GM23248 (cell line): ENCODE measurements at places on chromosomes 3 and 15.

GRCh38 chr3:158568784-158569183 lies 2.2 kb upstream of the MLF1 start:
- DNase-seq = no peak

DNA sequence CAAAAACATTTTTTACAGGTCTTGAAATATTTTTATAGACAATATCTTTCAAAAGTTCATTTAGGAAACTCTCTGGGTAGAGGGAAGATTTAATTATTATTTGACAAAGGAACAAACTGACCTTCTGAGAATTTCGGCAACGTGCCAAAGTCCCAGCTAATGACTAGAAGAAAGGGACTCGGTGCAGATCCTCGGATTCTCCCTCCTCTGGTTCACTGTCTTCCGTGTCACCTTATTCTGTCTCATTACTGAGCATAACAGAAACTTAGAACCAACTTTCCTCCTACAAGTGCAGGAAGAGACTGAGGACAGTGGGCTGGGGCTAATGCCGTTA lies 339.1 kb downstream of the MECOM start:
- peak; percentile 1 for DNase-seq

- no peak for DNase-seq
These were observed 25.2 kb upstream of the C2CD4B start for GRCh38 chr15:62190274-62190673.

GRCh38 chr3:52205727-52206372 lies 7.9 kb downstream of the ALAS1 start:
- no peak for DNase-seq

GRCh38 chr3:174125267-174125824 lies 727.8 kb downstream of the NLGN1 start:
- peak; percentile 59 for DNase-seq

- DNase-seq = peak; percentile 54
These were observed 9.2 kb upstream of the CBLB start for GRCh38 chr3:105878061-105878460.

DNA sequence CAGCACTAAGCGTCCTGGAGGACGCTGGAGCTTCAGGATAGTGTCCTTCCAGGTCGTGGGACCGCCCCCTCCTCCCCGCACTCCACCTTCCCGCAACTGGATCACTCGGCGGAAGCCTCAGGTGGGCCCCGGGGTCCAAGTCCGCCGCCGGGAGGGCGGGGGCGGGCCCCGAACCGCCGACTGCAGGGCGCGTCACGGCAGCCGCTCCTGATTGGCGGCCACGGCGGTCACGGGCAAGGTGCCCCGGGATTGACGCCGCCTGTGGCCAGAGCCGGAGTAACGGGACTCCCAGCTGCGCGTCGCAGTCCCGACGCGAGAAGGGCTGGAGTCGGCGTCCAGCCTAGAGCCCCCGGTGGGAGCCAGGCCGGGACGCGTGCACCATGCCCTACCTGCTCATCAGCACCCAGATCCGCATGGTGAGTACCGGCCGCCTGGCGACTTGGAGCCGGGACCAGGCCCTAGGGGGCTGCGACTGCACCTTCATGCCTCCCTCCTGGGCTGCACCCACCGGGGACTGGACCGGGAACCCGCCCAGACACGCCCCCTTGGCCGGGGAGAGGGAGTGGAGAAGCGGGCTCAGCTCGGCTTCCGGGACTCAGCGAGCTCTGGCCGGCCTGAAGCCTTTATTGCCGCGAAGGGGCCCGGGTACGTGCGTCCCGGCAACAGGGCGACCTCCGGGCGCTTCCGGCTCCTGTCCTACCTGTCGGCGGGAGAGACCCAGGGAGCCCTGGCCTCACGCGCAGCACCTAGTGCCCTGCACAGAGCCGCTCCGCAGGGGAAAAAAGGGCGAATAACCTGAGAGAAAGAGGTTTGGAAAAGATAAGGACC lies at the start of gene GCHFR:
Gene GCHFR (plus strand): TSS at position 268 of the 828 bp plus-strand sequence. CDS start 113 bp downstream, at position 381.
- peak; percentile 82 for DNase-seq

GRCh38 chr3:14804835-14805780 lies 13.7 kb upstream of the FGD5 start:
- no peak for DNase-seq
